Ammon's horn (tissue), 1 donor: ENCODE measurements at places on chromosomes 2 and 18.

DNA sequence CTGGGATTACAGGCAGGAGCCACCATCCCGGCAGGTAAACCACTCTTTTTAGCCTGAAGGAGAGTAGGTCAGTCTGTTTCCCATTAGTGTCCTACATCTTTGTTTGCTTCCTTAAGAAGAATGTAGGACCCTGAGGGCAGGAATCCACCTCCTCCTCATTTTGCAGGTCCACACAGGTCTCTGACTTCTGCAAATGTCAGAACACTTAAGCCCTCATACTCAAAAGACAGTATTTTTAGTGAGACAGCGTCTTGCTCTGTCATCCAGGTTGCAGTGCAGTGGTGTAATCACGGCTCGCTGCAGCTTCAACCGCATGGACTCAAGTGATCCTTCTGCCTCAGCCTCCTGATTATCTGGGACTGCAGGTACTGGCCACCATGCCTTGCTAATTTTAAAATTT lies 9.3 kb downstream of the PSTPIP2 start:
- DNase-seq, result no peak

DNA sequence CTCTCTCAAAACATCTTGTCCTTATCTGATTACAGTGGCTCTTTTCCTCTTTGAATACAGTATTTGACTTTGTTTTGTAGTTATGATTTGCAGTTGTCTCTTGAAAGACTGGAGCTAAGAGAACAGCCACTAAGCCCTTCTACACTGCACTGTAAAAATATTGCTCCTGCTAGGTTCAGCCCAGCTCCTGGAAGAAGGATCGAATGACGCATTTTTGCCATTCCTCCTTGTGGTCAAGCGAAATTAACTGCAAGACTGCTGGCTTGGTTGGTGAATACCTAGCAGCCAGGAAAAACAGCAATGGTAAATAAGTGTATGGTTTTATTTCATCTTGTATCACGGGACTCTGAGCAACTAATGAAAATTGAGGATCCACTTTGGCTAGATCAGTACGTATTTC lies 407.8 kb upstream of the CDH2 start:
- DNase-seq, result no peak

GRCh38 chr2:45992021-45992740 lies 305.0 kb upstream of the EPAS1 start:
- DNase-seq, result no peak

GRCh38 chr2:109005686-109006204 lies 16.7 kb upstream of the EDAR start:
- peak; percentile 37 for DNase-seq

- no peak for DNase-seq
Measured at GRCh38 chr2:25615386-25615785, 58.0 kb downstream of the DTNB start.

GRCh38 chr2:65877331-65878010 lies 445.1 kb upstream of the SPRED2 start:
- no peak for DNase-seq

- DNase-seq, result no peak
Measured at GRCh38 chr2:240353944-240354343, 81.5 kb upstream of the GPC1 start.

DNA sequence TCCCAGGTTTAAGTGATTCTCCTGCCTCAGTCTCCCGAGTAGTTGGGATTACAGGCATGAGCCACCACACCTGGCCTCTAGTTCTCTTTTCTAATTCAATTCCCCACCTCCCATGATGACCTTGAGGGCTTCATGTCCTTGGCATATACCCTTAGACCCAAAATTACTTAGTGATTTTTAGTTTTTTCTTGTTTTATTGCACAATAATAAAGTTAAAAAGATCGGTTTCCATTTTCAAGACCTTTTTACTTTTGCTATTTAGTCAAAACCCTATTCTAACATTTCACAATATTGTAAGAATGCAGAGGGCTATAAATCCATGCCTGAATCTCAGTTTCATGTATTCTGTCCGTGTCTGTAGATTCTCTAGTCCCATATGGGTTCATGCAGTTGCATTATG lies 354.6 kb upstream of the FANCL start:
- DNase-seq, result no peak

DNA sequence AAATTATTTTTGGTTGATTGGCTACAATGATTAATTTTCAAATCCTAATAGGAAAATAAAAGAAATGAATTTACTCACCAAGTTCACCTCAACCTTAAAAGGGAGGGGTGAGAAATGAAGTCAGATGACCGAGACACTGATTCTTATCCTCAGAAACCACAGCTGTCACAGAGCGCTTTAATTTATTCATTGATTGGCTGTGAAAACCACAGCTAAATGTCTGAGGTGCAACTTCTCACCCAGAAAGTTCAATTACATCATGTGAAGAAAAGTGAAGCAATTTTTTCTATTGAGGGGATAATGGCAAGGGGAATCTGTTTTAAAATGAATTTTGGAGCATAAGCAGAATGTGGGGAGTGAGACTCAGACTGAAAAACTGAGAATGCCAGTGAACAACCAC lies 128.4 kb downstream of the RNF152 start:
- DNase-seq, result no peak

- peak; percentile 55 for DNase-seq
Measured at GRCh38 chr18:54261894-54262293, 7.4 kb upstream of the POLI start.

GRCh38 chr18:70414315-70414900 lies 125.6 kb downstream of the SOCS6 start:
- no peak for DNase-seq

DNA sequence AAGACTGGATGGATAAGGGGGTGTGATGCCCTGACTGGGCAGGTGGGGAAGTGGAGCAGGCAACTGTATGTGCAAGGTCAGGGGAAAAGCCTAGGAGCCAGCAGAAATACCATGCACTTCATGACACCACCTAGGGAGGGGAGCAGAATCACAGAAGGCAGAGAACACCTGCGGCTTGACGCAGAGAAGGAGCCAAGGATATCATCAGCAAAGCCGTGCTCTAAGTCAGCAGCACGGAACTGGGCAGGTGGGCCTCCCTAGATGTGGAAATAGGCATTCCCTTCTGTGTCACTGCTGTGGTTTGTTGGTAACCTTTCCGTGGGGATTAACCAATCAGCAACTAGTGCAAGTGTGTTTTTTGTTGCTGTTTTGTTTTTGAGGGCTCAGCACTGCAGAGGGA lies 41.3 kb downstream of the HDLBP start:
- no peak for DNase-seq

DNA sequence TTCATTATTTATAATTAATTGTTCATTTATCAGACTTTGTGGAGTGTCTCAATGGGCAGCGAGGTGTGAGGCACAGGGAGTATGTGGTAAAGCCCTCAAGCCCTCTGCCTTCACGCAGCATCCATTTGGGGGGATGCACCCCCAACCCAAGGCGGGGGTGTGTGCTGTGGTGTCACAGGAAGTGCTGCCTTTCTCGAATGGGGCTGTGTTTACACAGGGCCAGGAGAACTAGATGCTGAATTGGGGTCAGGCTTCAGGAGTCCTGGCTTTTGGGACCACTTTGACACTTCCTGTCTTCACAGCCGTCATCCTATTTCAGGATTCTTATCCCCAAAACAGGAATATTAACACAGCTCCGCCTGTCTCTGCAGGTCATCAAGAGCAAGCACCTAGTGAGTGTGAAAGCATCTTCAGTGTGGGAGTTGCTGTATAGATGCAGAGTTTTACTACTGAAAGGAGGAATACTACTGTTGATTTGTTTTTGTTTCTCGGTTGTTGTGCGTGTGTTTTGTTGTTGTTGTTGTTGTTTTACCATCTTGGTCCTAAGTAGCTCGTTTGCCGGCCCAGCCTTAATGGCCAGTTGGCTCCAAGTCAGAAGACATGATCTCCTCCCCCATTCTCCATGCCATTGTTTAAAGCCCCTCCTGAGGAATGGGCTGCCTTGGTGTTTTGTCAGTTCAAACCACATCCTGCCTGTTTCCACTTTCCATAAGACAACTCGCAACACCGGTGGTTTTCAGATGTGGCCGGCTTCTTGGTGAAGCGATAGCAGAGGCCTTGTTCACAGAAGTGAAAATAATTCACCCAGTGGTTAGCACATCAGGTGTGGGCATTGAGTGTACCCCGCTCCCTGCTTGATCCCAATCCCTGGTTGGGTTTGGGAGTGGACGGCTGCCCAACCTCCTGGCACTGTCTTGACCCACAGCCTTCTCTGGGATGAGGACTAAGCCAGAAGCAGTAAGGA lies 221.3 kb downstream of the BCL2 start:
- no peak for DNase-seq

- DNase-seq, result no peak
Measured at GRCh38 chr2:232368311-232368731, 10.2 kb upstream of the ALPP start.

DNA sequence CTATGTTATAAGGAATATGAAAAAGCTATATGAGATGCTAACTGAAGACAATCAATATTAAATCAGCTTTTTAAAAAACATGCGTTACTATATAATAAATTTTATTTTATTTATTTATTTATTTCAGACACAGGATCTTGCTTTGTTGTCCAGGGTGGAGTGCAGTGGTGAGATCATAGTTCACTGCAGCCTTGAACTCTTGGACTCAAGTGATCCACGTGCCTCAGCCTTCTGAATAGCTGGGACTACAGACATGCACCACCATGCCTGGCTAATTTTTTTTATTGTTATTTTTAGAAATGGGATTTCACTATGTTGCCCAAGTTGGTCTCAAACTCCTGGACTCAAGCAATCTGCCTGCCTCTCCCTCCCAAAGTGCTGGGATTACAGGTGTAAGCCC lies 89.4 kb downstream of the MYOM1 start:
- no peak for DNase-seq

GRCh38 chr2:139685090-139685983 lies 905.1 kb upstream of the NXPH2 start:
- no peak for DNase-seq

GRCh38 chr2:204187229-204188083 lies 250.9 kb downstream of the ICOS start:
- DNase-seq, result no peak

DNA sequence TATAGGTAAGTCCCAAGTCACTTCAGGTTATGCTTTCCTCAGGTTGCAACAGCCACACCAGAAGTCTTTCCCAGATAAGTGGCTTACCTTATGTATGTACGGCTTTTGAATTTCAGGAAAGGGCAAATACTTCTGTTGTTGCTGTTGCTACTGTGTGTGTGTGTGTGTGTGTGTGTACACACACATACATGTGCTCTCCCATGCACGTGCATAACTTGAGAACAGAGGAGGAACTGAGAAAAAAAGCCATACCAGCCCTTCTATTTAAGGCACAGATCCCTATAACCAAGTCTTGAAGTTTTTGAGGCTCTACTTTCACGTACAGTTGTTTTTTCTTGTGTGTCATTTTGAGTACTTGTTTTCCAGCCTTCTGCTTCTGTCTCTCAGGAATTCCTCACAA lies 62.4 kb downstream of the WDPCP start:
- DNase-seq, result no peak

GRCh38 chr2:129717560-129718130 lies 261.8 kb upstream of the RAB6C start:
- no peak for DNase-seq

DNA sequence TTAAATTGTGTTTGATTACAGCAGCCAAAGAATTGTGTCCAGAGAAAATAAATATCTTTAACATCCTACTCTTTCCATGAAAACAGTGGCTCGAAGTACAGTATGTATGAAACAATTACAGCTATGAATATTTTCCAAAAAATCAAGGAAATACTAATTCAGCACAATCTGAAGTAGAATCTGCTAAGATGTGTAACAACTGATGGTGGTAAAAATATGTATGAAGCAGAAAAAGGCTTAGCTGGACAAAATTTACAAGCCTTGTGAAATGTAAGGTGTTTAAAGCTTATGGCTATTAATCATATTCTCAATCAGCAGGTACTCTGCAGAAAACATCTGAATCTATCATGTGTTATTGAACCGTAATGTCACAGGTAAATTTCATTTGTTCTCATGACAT lies 16.6 kb downstream of the DYM start:
- DNase-seq, result no peak

GRCh38 chr2:31324016-31324633 lies 90.2 kb downstream of the EHD3 start:
- DNase-seq, result no peak

DNA sequence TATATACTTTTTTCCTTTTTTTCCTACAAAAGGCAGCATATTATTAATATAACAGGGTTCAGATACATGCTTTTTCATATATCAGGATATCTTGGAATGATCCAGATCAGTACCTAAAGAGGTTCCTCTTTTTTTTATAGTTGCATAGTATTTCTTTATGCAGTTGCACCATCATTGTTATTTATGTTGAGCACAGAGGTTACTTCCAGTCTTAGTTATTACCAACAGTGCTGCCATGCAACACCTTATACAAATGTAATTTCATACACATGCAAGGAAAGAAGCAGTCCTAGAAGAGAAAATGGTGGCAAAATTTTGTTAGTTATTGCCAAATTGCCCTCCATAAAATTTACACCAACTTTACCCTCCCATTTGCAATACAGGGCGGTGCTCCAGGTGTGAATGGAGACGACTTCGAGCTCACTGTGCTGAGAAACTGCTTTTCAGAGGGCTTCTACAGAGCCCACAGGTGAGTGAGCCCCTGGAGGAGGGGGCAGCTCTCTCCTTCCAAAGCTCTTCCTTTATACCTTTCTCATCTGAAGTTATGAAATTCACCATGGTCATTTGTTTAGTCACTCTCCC lies 30.0 kb upstream of the KCMF1 start:
- no peak for DNase-seq

GRCh38 chr2:138496096-138496651 lies 5.4 kb upstream of the SPOPL start:
- no peak for DNase-seq

DNA sequence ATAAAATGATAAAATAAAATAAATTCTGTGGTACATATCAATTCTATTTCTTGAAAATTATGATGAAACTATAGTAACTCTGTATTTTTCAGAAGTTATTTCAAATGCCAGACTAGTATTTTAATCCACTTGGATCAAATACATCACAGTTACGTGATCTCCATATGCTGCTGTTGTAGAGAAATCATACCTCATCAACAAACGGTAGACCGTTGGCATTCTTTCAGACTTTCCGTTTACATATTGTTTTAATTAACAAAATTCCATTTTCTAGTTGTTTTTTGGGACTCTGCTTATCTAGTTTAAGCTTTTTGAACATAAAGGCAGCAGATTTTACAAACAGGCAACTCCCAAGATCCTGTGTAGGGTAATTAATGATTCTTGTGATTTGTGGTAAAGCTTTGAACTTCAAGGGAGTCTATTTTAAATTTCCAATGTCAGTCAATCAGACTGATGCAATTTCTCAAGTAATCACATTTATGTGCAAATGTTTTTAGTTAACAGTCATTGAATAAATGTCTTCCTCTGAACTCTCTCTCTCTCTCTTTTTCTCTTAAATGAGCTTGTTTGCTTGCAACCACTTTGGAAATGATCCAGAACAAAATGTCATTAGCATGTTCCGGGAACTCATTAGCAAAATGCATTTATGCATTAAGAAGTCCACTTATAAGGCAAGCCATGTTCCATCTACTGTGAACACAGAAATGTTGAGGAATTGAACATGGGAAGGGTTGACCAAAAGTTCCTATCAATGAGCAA lies 31.8 kb downstream of the NYAP2 start:
- no peak for DNase-seq

GRCh38 chr2:239189711-239190131 lies 211.1 kb downstream of the HDAC4 start:
- no peak for DNase-seq
